Activated naive CD8-positive, alpha-beta T cell treated with anti-CD3 and anti-CD28 coated beads, Interleukin-2, amount 50 U/mL, for 16 hours (primary cell): ENCODE measurements at places on chromosomes 4 and X.

DNA sequence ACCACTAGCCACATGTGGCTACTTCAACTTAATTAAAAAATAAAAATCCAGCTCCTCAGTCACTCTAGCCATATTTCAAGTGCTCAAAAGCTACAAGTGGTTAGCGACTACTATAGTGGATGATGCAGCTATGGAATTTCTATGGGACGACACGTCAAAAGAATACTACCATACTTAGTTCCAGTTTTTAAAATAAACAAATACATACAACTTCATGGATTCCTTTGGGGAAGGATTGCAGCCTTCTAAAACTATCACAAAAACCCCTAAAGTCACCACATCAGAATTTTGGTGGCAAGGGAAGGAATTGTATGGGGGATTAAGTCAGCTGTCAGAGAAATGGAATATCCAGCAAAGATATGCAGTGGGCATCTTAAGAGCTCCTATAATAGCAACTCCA is 6.5 kb downstream of the ZNF280C start:
- DNase-seq, result no peak

DNA sequence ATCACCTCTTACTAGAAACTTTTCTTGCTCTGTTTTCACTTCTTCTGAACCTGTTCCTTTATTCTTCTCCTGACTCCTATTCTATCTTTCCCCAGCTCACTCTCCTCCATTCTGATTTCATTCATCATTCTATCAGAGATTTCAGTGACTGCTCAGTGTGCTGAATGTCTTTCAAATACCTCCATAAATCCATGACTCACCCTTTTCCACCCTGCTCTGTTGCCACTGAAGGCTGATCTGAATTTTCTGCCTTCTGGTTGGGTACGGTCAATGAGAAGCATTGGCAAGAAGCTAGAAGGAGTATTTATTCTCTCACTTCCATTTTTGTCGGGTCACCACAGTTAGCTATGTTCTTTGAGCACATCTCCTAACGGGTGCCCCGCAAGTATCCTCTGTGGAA is 265.9 kb downstream of the CBLL2 start:
- DNase-seq, result no peak

GRCh38 chrX:576904-577560 is 53.6 kb upstream of the SHOX start:
- DNase-seq, result no peak

GRCh38 chrX:150035531-150035930 is 97.2 kb upstream of the EOLA2 start:
- DNase-seq, result no peak

- no peak for DNase-seq
Measured at GRCh38 chr4:48931459-48931858, 24.9 kb upstream of the OCIAD2 start.

- DNase-seq, result no peak
Measured at GRCh38 chrX:68822641-68823410, 6.0 kb upstream of the EFNB1 start.

DNA sequence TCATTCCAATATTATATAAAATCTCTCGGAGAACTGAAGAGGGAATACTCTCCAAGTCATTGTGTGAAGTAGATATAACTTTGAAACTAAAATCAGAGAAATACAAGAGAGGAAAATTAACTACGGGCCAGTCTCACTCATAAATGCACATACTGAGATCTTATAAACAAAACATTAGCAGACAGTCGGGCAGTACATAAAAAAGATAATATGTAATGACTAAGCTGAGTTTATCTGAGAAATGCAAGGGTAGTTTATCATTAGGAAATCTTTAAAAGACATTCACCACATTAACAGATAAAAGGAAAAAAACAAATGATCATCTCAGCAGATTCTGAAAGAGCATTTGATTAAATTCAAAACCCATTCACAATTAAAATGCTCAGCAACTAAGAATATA is 116.7 kb downstream of the NYX start:
- DNase-seq, result no peak

- no peak for DNase-seq
Measured at GRCh38 chr4:164012396-164013027, 518.0 kb downstream of the TMA16 start.

DNA sequence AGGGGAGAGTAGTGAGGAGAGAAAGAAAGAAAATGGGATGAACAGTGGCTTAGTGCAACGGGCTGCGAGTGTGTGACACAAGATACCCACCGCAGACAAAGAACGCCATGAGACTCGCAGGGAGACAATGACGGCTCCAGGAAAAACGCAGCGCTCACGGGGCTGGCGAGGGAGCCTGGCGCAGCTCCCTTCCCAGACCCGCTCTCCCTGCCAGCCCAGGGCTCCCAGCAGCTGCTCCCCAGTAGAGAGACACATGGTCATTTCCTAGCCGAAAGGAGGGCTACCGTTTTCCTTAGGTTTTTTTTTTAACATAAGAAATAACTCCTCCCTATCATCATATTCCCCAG is 149.5 kb downstream of the MAML3 start:
- DNase-seq, result no peak

- DNase-seq, result no peak
Measured at GRCh38 chr4:123218981-123219380, 177.6 kb upstream of the SPRY1 start.

GRCh38 chrX:44899946-44900345 is 27.0 kb downstream of the KDM6A start:
- no peak for DNase-seq

DNA sequence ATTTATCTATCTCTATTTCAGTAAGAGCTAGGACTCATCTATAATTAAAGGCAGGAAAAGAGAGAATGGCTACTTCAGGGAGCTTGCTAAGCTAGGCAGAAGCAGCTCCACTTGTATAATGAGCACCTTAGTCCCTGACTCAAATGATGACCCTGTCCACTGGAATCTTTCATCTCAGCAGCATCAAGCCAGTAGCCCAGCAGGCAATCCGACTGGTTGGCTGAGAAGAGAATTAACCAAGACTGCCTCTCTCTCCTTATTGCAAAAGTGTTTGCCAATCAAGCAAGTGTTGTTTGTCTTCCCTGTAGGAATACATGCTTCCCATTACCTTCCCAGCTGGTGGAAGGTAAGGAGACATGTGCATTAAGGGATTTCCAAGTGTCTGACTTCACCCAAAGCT is 3.9 kb upstream of the SPOCK3 start:
- no peak for DNase-seq

DNA sequence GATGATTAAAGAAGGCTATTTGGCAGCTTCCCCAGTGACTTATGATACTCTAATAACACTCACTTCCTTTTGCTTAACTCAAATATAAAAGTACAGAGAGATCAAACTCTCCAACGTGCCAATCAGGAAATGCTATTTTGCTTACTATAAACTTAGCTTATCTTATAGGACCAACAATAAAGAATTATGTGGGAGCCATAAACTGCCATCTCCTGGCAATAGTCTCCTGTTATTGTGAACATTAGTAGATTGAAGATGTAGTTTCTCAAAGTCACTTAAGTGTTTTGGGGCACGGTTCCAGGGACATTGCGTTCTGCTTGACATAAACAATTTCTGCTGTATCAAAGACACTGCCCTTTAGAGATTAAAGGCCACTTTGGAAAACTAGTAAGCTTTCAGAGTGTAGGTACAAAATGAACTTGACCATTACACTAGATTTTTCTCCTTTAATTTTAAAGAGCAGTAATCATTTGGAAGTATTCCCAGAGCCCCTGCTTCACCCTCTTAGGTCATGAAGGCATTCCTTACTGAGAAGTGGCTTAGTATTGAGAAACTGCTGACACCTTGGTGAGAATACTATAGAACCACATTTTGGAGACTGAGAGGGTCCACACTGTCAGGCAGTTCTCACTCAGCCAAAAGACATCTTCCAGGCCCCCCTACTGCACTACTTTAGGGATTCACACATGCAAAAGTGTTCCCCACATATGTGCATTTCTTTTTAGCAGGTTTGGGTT is 51.9 kb downstream of the MAOA start:
- no peak for DNase-seq

GRCh38 chr4:47031751-47032404 is 511 bp downstream of the GABRB1 start:
- DNase-seq, result no peak

DNA sequence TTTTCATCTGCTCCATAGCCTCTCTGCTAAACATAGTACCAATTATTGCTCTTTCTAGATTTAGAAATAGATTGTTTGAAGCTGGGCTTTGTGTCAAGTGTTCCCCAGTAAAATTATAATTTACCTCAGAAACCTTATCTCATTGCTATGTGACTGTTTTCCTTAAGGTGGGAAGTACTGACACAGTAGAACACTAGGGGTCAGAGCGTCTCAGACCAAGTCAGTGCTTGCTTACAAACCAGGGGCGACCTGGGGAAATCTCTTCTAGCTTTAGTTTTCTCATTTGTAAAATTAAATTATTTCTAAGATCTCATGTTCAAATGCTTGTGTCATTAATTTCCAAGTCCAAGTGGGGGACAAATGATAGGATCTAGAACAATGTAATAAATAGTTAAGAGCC is 360.4 kb downstream of the RAPGEF2 start:
- no peak for DNase-seq

GRCh38 chr4:77651820-77652219 is 46.2 kb downstream of the CXCL13 start:
- no peak for DNase-seq

DNA sequence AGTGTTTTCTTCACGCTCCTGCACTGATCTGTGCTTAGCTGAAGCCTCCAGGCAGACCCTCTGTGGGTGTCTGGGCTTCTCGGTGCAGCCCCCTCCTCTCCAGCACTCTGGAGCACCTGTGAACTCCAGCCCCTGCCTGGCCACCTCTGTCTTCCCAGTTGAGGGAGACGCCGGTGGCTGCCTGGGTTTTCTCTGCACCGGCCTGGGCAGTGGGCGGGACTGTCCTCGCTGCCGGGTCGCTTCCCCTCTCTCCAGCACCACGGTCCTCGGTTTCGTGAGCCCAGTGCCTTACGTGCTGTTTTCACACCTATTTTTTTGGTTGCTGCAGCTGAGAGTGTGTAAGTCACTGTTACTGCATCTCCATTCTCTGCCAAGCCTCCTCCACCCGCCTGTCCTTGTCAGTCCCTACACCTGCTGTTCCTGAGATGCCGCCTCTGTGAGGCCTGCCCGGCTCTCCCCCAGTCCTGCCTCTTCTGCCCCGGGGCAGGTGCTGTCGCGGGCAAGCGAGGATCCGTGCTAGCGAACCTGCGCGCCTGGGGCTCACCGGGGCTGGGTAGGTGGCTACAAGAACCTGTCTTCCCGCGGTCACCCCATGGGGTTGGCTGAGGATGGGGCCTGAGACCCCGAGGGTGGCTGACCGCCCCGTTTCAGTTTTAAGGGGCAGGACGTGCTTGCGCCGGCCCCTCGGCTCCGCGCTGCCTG is 2.4 kb upstream of the FGFRL1 start:
- DNase-seq, result no peak

GRCh38 chr4:74534936-74535335 is 90.0 kb downstream of the AREG start:
- DNase-seq, result no peak

- DNase-seq, result no peak
Measured at GRCh38 chr4:79362626-79363025, 36.8 kb upstream of the NAA11 start.

GRCh38 chr4:2087170-2087569 is 28.0 kb downstream of the NAT8L start:
- no peak for DNase-seq

DNA sequence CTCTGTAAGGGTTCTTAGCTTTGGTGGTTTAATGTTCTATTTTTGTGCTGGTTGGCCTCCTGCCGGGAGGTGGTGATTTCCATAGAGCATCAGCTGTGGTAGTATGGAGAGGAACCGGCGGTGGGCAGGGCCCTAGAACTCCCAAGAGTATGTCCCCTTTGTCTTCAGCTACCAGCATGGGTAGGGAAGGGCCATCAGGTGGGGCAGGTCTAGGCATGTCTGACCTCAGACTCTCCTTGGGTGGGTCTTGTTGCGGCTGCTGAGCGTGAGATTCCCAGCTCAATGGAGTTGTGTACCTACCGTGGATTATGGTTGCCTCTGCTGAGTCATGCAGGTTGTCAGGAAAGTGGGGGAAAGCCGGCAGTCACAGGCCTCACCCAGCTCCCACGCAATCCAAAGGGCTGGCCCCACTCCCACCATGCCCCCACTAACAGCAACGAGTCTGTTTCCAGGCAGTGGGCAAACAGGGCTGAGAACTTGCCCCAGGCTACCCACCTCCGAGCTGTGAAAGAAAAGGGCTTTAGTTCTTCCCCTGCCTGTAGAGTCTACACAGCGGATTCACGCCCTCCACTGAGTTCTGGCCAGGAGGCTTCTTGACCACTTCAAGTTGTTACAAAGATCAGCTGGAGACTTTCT is 235.9 kb downstream of the RPA4 start:
- no peak for DNase-seq

GRCh38 chrX:32894679-32895078 is 316.7 kb downstream of the DMD start:
- no peak for DNase-seq

GRCh38 chr4:106707776-106708463 is 328.2 kb downstream of the DKK2 start:
- no peak for DNase-seq

DNA sequence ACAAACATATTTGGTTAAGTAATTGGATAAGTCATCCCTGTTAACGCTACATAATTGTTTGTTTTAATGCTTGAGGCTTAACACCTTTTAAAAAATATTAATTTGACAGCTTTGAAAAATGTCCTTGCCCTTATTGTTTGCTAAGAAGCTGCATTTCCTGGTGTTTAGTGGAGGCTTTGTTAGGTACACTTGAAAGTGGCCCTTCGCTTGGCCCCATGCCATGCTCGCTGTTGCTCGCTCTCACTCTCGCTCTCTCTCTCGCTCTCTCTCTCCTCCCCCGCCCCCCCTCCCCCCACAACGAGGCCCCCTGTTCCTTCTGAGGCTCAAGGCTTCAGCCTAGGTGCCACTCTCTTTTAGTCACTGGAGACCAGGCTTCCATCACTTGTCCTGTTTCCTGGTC is 139.6 kb downstream of the DCLK2 start:
- DNase-seq, result no peak

DNA sequence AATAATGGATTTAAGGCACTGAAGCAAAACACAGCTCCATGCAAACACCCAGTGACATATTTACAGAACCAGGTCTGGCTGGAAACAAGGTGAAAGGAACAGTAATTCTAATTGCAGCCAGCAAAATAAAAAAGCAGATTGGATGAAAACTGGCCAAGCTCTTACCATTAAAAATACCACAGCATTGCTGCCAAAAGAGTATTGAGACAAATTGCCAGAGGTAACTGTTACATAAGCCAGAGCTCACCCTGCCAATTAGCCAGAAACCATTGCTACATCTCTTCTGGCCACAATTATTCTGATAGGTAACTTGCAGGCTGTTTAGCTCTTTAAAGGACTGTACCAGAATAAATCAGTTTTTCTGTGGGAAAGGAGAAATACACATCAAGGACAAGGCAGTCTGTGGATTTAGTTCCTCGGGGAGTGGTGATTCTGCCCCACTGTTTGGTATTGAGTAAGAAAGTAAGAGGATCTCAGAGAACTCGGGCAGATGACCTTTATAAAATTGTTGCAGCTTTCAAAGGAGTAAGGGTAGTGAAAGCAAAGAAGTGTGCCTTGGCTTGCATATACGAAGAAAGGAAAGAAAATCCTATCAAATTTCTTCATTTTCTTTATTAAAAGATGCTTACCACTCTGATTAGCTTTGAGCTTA is 369.5 kb downstream of the PPP3CA start:
- no peak for DNase-seq
